ENCODE measurements at places on chromosomes 4 and X. TPM values are rescaled to one million over a fixed set of nuclear protein-coding genes. Genes with fewer than 3 reads are reported as not detected.

Gene LRRC66
- 0.87 TPM for total RNA-seq

Gene VCX
- total RNA-seq, result not detected

Gene ZFYVE28
- 0.60 TPM for total RNA-seq

Gene VCX2
- not detected for total RNA-seq

Gene NXF2
- total RNA-seq, result not detected

Gene RASGEF1B
- total RNA-seq, result 53.4 TPM

Gene FLNA
- total RNA-seq, result 220 TPM

Gene HERC5
- 2.8 TPM for total RNA-seq

Gene NDST4
- 0.12 TPM for total RNA-seq

Gene SCML2
- total RNA-seq, result 5.7 TPM

Gene UPF3B
- total RNA-seq, result 3.3 TPM
